Dermis blood vessel endothelial cell (primary cell): ENCODE measurements at places on chromosomes 16 and 17.

- DNase-seq, result peak; percentile 69
These were observed 4.8 kb downstream of the PPM1D start for GRCh38 chr17:60604686-60605334.

DNA sequence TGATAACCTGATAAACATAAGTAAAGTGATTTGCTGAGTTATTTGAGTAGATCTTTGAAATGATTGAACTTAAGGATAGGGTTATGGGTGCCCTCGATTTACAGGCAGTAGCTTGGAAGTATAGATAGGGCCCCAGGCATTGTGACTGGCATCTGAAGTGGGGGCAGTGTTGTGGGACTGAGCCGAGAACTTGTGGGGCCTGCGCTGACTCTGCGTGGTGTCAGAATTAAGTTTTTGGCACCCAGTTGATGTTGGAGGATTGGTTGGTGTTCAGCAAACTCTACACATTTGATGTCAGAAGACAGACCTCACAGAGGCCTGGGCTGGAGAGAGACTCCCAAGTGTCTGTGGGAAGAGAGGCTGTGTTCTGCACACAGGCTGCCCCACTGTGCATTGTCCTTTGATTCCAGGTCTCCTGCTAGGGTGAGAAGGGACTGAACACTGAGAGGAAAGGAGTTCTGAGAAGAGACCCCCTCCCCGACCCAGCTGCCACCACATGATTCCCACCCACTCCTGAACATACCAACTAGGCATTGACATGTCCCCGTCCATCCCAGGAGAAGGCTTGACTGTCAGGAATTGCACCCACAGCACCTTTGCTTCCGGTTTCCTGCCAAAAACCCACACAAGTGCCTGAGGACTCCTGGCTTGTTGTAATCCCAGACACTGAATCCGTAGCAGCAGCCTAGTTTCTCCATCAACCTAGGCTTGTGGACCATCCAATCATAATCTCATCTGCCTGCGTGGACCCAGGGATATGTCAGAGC is 4.5 kb downstream of the ZNF267 start:
- DNase-seq, result no peak

GRCh38 chr16:27401768-27402568 is at the start of gene IL21R:
TSS of gene IL21R (plus strand) at chr16:27402174. CDS start at chr16:27430072, 27,898 bp downstream.
- peak; percentile 17 for DNase-seq

DNA sequence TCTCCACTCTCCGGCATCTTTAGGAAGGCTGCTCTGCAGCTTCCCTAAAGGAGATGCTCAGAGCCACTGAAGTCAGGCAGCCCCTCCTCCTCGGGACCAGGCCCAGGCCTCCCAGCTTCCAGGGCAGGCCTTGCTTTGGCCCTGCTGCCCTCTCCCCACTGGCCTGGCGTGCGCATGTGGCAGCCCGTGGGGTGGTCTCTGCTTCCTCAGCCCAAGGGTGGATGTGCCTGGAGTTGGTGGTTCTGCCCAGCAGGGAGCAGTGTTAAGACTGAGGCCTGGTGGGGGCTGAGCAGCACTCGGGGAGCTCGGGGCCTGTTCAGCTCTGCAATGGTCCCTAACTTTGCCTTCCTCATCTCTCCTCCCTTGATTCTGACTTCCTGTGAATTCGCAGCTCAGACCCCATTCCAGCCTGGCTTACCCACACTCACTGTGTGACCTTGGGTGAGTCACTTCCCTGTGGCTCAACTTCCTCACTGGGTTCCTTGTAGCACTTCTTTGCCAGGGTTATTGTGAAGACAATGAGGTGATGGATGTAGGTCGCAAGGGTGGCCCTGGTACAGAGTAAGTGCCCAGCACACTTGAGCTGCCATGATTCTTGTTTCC is 63.2 kb downstream of the NKD1 start:
- peak; percentile 67 for DNase-seq

GRCh38 chr17:15249487-15249886 is 15.6 kb downstream of the PMP22 start:
- no peak for DNase-seq

DNA sequence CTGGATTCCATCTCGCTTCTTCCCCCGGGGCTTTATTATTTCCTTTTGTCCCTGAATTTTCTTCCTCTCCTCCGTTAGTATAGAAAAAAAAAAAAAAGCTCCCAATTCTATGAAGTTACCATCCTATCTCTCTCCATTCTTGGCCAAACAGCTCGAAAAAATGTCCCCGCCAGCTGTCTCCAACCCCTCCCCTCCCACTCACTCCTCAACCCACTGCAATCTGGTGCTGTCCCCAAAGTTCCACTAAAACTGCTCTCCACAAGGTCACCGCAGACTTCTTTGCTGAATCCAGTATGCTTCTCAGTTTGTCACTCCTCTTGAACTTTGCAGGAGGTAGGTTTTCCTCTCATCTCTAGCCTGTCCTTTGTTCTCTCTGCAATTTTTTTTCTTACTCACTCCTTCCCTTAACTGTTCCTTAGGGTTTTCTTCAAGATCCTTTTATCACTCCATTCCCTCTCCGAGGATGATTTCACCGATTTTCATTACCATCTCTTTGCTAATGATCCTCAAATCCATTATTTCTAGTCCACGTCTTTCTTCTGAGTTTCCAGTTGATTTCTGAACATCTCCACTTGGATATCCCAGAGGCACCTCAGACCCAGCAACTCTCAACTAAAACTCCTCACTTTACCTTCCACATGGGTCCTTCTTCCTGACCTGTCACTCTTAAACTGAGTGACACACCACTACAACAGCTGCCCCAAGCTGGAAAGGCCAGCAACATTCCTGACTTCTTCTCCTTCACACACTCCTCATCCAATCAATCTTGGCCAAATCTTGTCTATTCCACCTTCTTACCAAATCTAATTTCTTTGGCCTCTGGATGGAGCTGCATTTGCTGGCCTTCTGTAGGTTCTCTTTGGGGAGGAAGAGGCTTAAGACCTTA is 1.5 kb upstream of the SUMO2 start:
- no peak for DNase-seq

- DNase-seq, result no peak
These were observed 147.6 kb downstream of the SOX9 start for GRCh38 chr17:72268431-72268830.

DNA sequence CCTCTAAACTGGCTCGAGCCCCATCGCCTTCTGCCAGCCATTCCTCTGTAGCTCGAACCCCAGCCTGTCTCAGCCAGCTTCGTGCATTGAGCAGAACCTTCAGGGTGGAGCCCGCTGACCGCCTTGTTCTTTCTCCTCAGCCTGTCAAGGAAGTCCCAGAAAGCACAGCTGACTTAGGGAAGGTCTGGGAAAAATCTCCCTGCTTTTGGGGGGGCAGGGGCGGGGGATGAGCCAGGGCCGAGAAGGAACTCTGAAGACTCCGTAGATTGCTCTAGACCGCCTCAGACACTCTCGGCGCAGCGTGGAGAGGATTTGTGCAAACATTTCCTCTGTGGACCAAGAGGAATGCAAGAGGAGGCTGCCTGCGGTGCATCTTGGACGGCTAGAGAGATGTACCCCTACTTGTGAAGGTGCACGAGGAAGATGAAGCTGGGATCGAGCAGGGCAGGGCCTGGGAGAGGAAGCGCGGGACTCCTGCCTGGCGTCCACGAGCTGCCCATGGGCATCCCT is at the start of gene GLP2R:
Gene GLP2R (plus strand): TSS at position 284 of the 510 bp plus-strand sequence. CDS start 140 bp downstream, at position 424.
- no peak for DNase-seq

DNA sequence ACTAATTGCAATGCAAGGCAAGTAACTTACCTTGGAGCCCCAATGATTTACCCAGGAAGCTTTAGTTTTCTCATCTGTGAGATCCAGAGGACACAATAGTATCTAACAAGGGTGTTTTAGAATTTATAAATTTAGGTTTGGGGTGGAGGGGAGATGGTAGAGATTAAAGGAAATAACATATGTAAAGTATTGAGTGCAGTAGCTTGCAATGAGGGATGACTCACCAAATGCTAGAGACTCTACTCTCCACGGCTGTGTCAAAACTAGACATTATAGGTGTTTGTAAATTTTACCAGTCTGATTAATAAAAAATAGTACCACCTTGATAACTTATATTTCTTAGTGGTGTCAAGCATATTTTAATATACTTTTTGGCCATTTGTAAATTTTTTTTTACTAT is 3.7 kb upstream of the ABCA9 start:
- DNase-seq, result no peak

DNA sequence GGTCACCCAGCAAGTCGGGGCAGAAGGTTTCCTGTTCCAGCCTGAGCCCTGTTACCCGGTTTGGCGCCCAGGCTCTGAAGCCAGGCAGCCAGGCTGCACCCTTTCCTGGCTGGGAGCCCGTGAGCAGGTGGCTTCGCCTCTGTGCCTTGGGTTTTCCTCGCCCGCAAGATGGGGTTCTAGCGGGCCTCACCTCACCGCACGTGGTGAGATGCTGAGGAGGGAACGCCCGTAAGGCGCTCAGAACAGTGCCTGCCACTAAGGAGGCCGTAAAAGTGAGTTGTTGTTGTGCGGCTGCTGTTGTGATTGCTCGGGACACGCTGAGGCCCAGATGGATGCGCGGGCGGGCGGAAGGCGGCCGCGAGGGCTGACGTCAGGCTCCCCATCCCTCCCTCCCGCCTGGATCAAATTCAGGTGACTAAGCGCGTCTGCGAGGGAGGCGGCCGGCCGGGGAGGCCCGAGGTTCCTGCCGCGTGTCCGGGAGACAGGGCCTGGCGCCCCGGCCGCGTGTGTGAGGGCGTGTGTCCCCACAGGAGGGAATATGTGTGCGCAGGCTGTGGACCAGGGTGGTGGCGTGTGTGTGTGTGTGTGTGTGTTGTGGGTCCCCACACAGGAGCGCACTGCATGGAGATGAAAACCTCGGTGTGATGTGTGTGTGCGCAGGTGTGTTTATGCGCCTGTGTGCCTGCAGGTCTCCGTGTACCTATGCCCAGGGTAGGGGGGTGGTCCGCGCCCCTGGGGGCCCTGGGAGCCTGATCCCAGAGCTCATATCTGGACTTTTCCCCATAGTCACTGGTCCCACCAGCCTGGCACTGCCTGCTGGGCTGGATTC is 4.3 kb downstream of the CAMKK1 start:
- peak; percentile 48 for DNase-seq

DNA sequence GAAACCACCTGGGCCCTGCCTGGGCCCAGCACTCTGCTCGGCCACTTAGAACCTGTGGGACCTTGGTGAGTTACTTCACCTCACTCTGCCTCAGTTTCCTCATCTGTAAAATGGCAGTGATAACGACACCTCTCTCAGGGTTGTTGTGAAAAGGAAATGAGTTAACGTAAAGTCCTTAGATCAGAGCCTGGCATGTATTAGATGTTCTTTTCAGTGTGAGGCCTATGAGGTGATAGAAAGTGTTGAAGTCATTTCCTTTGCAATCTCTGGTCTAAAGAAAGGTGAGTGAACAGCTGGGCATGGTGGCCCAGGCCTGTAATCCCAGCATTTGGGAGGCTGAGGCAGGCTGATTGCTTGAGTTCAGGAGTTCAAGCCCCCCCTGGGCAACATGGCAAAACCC is 51.7 kb upstream of the LGALS9 start:
- no peak for DNase-seq
